ENCODE measurements at places on chromosomes 2 and 18.

DNA sequence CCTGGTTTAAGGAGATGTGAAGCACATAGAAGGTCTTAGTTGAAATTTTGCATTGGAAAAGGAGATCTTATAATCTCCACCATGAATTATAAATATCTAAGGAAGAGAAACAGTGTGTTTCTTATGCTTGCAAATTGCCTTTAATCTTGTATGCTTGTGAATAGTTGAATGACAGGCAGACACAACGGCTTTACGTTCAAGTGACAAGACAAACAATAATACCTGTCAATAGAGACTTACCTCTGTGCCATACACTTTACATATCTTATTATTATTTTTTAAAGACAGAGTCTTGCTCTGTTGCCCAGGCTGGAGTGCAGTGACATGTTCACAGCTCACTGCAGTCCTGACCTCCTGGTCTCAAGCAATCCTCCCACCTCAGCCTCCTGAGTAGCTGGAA, 113.7 kb downstream of the QPCT start:
- DNase-seq = no peak

DNA sequence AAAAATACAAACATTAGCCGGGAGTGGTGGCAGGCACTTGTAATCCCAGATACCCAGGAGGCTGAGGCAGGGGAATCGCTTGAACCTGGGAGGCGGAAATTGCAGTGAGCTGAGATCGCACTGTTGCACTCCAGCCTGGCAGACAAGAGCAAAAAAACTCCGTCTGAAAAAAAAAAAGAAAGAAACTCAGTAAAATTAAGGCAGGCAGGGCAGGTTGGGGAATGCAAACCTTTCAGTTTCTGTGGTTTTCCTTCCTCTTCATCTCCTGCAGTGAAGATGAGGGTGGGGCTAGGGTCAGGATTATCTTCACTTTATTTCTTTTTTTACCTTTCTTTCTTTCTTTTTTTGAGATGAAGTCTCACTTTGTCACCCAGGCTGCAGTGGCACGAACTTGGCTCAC, 43.2 kb upstream of the PSME4 start:
- no peak for DNase-seq

DNA sequence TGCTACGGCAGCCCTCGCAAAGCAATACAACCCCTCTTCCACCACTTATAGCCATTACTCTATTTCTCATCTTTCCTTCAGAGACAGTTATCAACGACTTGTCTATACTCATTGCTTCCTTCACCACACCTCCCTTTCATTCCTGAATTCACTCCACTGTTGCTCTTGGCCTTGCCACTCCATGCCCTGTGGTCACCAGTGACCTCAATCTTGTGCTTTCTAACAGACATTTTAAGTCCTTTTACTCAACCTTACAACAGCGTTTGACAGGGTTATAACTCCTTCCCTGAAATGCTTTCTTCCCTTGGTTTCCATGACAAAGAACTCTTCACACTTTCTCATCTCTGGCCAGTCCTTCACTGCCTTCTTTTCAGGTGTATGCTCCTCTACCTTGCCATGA, 90.6 kb upstream of the CCDC141 start:
- no peak for DNase-seq

GRCh38 chr2:143140864-143141661, 11.8 kb downstream of the ARHGAP15 start:
- DNase-seq = no peak

DNA sequence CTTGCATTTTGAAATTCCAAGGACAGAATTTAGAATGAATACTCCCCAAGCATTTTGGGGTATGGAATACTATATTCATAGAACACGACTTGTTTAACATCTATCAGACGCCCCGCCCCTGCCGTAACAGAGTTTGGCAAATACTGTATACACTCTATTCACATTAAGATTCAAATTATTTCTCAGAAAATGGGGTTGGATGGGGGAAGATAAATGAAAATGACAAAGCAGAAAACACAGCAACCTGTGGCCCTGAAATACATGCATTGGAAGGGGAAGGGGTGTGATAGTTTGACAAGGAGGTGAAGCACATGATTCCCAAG, 634.6 kb upstream of the SLC39A10 start:
- no peak for DNase-seq

DNA sequence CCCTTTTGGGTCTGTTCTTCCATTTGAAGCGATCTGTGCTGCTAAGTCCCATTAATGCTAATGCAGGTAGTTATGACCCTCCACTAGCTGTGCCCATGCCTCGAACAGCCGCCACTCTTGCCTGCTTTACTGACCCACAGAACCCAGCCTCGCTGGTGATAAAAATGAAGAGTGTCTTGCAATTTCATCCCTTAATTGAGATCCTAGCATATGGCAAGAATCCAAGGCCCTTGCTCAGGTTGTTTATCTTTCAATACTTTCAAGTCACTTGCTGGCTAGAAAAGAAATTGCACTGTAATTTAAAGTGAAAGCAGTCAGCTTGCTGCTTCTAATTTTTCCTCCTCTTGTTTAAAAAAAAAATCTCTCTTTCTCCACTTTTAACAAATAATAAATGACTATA, 73.6 kb downstream of the ZNF521 start:
- DNase-seq = no peak

GRCh38 chr2:223928113-223929006, 16.8 kb downstream of the WDFY1 start:
- no peak for DNase-seq

DNA sequence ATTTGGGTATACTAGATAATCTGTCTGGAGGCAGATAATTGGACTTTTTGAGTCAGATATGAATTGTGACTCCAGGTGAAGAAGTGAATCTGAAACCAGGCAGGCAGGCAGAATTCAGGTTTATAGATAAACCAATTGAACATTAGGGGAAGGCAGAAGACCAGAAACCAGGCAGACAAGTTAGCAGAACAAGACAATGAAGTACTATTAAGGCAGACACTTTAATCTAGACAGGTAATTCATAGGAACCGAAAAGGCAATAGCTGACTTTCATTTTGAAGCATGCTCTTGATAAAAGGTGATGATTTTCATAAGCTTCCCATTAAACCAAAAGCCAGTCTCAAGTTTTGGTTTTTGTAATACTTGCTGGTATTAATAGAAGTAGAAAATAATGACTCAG, 19.3 kb upstream of the SLC4A10 start:
- no peak for DNase-seq

DNA sequence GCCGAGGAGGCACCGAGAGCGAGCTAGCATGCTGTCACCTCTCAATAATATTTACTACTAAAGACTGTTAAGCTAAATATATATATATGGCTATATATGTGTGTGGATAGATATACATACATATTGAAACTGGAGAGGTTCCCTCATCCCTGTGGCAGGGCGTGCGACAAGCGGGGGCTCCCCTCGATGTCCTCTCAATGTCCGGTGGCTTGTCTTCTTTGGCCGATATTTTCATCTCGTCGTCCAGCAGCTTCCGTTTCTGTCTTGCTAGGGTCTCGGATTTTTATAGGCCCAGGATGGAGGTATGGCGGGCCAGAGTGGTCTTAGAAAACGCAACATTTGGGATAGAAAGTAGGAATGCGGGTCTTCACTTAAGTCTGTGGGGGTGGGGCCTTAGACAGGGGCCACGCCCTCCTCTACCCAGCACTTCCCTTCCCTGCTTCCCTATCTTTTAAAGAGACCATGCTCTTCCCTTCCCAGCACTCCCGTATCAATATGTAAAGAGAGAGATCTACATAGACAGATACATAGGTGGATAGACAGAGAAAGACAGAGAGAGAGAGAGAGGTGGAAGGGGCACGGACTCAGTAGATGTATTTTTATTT, 866.8 kb downstream of the DSC3 start:
- no peak for DNase-seq

DNA sequence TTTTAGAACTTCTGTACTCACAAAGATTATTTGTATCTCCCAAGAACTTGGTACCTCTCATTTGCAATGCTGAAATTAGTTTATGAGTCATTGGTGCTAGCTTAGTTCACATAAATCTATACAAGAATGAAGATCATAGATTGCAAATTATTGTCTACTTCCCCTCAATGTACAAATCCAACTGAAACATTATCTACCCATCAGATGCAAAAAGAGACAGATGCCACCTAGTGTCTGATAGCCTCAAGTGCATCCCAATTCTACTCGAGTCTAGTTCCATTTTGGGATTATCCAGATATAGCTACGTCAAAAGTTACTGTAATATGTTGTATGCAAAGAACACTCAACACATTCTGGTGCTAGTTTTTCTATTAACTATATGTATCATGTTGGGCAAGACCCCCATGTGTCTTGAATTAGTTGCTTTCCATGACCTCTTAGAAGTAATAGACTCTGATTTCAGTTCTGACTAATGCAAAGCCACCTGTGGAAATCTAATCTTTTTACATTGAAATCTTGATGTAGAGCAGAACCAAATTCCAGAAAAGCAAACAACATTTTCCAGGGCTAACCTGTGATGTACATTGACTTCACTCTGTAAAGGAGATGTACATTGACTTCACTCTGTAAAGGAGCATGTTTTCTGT, 210.0 kb downstream of the RBM43 start:
- no peak for DNase-seq

DNA sequence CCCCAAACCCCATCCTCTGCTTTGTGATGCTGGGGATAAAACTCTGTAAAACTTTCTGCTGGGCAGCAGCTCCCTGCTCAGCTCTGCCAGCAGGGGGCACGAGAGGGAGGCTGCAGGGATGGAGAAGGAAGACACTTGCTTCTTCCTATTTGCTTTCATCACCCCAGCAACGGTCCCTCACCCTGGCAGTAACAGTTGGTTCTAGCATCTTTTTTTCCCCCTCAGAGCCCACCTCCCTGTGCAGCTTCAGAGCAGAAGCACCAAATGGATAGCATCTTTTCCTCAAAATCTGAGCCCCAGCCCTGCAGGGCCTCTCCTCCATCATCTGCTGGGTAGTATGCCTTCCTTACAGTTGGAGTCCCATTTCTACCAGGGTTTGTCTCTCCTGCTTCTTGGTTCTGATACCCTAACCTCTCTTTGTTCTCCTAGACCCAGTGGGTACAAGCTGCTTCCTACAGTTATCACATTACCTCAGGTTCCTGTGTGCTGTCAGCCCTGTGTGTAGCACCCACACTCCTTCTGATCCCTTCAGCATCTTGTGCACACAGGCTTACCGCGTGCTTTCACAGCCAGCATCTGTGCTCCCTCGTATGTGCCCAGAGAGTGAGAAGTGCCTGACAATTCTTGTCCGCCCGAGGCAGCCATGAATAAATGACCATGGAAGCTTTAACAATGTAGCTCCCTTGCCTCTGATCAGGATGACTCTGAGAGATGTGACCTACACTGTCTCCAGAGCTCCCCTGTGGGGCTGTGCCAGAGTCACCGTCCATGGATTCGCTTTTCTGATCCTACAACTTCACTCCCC, 14.5 kb downstream of the CKAP2L start:
- DNase-seq = peak; percentile 76

- no peak for DNase-seq
Measured at GRCh38 chr2:237876061-237876526, 16.7 kb downstream of the RAMP1 start.

GRCh38 chr2:233706720-233707119, 6.0 kb upstream of the UGT1A5 start:
- no peak for DNase-seq

GRCh38 chr2:189249171-189249570, 69.6 kb upstream of the COL5A2 start:
- DNase-seq = no peak

- DNase-seq = no peak
Measured at GRCh38 chr2:156522864-156523440, 86.8 kb downstream of the GPD2 start.

- DNase-seq = no peak
Measured at GRCh38 chr2:19894134-19894792, 7.5 kb downstream of the TTC32 start.

DNA sequence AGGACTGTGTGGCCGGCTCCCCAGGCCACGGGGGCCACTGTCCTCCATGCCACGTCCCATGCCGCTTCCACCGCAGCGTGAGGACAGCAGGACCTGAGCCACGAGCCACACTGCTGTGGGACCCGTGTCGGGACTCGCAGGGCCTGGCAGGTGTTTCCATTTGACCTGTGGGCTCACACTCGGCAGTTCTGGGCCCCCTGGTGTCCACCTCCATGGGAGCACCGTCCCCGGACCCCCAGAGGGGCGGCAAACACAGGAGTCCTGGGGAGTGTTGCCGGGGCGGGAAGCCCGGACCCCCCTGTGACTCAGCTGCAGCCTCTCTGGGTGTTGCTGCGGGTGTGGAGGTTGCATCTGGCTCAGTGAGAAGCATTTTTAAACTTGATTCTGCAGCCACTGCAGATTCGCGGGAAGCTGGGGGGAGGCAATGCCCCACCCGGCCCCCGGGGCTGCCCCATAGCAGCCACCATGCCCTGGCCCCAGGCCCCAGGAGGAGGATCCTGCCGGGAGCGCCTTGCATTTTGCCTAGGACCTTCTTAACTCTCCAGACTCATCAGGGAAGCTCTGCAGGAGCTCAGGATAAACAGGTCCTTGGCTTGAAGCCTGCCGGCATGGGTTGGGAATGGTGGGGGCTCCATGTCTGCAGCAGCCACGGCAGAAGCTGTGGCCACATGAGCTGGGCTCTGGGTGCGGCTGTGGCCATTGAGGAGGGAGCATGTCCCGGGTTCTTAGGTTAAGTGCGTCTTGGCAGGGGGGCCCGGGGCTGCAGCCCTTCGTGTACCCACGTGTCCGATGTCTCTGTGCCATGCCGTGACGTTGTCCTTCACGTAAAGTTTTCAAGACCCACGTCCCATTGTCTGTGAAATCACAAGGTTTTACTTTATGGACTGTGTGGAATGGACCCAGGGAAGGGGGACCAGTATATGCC, 30.9 kb downstream of the NFATC1 start:
- no peak for DNase-seq

- no peak for DNase-seq
Measured at GRCh38 chr18:30288662-30289414, 753.7 kb downstream of the DSC3 start.

DNA sequence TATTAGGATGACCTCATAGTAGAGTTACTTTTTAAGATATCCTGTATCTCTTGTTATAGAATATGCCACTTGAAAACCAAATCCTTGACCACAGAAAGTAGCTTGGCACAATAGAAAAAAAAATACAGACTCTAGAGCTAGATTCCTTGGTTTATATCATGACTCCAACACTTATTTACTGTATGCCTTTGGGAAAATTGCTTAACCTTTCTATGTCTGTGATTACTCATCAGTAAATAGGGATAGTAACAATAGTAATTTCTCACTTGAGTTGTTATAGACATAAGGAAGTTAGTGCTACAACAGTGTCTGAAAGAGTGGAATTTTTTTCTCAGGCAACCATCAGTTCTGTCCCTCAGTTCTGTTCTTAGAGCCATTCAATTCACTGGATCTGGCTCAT, 193.8 kb downstream of the GULP1 start:
- no peak for DNase-seq

GRCh38 chr18:11927497-11927896, 19.4 kb upstream of the MPPE1 start:
- no peak for DNase-seq

- DNase-seq = no peak
Measured at GRCh38 chr2:68428746-68429145, 38.3 kb downstream of the FBXO48 start.

DNA sequence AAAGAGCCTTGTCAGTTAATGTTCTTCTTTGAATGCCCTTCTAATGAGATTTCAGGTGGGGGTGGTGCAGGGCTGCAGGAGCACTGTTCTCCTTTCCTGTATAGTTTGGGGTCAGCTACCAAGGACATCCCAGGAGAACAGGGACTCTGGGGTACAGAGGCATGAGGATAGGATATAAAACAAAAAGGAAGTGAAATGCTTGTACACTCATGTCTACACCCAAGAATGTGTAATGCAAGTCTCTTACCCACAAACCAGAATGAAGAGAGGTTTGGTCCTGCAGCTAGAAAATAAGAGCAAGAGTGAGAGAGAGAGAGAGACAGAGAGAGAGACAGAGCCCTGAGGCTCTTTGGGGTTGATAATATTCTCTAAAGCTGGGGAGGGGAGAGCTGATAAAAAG, 151.8 kb upstream of the KCTD1 start:
- DNase-seq = no peak

GRCh38 chr18:79385708-79386341, 9.9 kb upstream of the NFATC1 start:
- no peak for DNase-seq
